Stimulated activated CD4-positive, alpha-beta T cell treated with anti-CD3 and anti-CD28 coated beads, TNF-alpha, amount 100 ng/mL, for 4 hours (primary cell): ENCODE measurements at places on chromosomes 3 and 15.

- DNase-seq, result no peak
These were observed 294.8 kb downstream of the PLCL2 start for GRCh38 chr3:17179381-17180205.

DNA sequence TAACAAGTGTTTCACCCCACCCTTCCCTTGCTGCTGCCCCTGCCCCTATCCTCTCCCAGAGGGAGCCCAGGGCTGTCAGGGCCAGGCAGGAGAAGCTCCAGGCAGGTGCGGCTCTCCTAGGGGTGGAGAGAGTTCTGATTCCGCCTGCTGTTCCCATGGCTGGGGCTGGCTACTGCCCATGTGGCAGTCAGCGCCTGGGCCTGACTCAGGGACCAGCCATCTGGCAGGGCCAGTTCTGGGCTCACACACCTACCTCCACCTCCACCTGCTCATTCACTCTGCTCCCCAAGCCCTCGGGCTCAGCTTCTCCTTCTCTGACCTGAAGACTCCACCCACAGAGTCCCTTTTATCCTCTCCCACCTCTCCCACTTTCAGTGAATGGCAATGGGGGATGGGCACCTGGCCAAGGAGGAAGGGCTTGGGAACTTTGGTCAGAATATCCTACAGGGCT is 23.4 kb downstream of the AMOTL2 start:
- no peak for DNase-seq

DNA sequence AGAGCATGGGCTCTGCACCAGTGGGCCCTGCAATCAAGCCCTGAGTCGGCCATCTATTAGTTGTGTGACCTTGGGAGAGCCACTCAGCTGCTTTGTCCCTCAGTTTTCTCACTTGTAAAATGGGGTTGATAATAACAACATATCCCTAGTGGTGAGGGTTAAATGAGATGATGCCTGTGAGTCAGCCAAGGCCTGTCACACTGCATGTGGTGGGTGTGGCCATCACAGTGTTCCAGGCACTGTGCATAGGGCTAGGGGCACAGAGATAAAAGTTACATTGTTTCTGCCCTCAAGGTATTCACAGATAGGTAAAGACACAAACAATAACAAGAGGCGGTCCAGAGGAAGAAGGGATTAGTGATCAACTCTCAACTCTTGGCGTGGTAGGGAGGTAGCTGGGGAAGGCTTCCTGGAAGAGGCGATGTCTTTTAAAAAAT is 19.5 kb downstream of the SMAD6 start:
- no peak for DNase-seq

GRCh38 chr3:52851348-52851747 is 16.5 kb upstream of the MUSTN1 start:
- no peak for DNase-seq

- no peak for DNase-seq
These were observed 631 bp upstream of the PRICKLE2 start for GRCh38 chr3:64225695-64226499.

DNA sequence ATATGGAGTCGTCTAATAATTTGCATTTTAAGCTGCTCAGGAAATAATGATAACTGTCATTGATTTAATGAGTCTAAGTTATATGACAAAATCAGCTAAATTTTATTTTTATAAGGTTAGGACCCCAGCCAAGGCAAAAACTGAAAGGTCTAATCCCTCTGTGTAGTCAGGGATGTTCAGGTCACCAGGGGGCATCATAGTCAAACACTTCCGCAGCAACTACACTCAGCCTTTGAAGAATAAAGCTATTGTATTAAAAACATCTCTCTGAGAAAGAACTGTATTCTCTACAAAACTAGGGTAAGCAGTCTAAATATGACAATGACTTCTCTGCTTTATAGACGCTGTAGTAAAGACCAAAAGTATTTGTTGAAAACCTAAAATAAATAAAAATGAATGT is 15.0 kb downstream of the INTS14 start:
- DNase-seq, result no peak

- DNase-seq, result no peak
These were observed 55.1 kb upstream of the PLXNA1 start for GRCh38 chr3:126927846-126928245.

DNA sequence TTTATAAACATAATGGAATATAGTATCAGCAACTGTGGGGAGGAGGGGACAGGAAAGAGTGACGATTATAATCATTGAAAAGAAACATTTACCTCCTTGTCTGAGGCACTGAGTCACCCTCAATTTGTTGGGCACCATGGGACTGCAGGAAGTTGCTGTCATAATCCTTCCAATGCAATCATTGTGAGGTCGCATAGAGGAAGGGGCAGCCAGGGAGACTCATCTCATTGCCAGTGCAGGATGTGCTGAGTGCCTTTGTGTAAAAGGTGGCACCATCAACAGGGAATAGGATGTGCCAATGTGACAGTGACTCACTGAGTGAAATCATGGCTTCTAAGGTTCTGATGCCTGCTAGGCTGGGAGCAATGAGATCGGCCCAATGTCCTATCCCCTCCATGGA is 300.4 kb upstream of the ADAMTS9 start:
- DNase-seq, result no peak

DNA sequence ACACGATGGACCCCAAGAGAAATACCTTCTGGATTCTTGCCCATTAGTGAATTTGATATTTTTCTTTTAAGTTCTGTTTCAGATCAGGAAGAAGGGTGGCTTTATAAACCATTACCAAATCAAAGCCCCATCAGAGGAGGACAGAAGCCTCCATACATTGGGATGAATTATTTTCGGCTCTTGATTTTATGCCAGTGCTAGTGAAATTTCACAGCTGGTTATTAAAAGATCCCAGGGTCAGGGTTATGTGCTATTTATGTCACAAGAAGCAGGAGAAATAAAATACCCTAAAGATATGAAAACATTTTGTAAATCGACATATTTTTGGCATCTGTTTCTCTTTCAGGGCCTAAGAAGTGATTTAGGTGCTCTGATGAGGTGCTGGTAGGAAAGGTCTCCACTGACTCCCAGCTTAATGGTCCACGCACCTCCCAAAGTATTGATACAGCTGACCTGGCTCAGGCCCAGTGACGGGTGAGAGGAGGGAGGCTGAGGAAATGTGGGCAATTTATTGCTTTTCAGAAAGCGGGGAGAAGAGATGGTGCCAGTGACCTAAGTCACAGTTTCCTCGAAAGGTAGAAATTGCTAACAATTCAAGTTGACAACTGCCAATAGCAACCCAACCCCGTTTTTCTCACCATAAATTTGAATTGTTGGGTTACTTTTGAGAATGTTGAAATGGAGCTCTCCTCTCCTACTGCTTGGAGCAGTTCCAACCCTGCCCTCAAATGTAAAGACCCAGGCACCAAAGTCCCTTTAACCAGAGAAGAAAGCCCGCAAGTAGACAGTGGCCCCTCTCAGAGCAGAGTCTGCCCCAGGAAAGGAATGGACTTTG is 315.6 kb upstream of the NR2E3 start:
- no peak for DNase-seq

DNA sequence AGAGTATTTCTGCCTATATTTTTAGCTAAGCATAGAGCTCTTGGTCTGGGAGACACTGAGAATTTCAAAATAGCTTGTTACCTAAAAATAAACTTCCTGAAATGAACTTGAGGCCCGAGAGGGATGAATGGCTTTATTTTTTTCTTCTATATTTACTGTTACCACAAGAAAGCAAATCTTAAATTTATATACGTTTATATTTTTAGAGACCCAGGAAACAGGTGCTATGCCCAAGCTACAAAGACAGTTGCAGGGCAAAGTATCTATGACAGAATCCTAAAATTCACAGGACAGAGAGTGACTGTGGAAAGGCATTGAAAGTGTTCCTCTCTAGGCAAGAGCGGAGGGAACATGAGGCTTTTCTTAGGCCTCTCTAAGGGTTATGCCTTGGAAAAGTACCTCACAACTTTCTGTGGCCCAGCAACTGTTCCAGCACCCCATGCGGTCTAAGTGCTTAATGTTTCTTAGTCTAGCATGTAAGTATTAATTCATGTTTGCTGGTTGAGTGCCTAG is 36.5 kb downstream of the TGFBR2 start:
- no peak for DNase-seq

GRCh38 chr3:172107403-172107802 is 68.0 kb downstream of the FNDC3B start:
- peak; percentile 10 for DNase-seq

GRCh38 chr3:108334701-108335100 is 38.4 kb downstream of the HHLA2 start:
- no peak for DNase-seq

GRCh38 chr3:133899311-133899710 is 3.6 kb upstream of the RAB6B start:
- DNase-seq, result no peak

DNA sequence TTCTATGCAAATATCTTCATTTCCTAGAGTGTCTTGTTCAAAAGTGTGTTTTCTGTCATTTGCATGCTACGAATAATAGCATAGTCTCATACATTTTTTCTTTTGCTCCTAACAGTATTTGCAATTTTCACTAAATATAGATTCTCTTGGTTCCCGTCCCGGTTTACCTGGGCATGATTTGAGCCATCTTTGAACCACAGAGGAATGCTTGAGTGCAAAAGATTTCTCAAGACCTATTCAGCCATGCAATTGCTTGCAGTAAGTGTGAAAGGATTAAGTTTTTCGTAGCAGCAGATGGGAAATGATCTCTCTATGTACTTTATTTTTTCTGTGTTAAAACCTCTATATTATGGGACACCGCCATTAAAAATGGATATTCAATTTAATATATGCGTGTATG is 733.0 kb downstream of the ZPLD1 start:
- DNase-seq, result no peak

DNA sequence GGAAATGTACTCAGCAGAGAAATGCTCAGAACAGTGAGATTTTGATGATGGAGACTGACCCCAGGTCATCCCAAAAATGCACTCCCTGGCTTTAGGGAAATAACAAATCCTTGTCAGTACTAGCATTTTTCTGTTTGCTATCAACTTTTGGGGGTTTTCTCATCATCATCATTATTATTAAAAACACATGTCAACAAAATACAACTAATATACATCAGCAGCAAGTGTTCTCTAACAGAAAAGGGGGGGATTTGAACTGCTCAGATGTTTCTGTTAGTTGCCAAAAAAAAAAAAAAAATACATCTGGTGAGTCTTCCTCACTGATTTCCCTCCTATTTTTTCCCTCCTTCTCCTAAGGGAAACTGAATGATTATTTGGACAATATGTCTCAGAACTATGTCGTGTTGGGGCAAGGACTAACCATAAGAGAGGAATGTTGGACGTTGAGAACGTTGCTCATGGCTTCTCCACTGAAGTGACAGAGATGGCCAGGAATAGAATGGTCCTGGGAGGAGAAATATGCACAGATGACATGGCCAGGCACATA is 230.0 kb upstream of the MCTP2 start:
- DNase-seq, result no peak

DNA sequence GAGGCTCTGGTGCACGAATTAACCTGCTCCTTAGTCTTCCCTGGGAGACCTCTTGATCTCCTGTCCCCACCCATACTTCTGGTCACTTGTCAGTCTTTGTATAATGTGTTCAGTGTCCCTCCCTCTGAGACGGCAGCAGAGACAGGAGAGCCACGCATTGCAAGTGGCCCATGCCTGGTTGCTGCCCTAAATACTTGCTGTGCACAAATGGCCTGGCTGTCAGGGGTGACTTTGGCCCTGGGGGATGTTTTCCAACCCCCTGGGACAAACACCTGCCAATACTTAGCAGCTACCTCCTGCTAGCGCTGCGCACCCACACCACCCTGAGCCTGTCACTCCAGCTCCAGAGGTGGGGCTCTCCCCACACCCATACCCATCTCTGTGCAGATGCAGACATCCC is 17.2 kb downstream of the KLF13 start:
- DNase-seq, result no peak

DNA sequence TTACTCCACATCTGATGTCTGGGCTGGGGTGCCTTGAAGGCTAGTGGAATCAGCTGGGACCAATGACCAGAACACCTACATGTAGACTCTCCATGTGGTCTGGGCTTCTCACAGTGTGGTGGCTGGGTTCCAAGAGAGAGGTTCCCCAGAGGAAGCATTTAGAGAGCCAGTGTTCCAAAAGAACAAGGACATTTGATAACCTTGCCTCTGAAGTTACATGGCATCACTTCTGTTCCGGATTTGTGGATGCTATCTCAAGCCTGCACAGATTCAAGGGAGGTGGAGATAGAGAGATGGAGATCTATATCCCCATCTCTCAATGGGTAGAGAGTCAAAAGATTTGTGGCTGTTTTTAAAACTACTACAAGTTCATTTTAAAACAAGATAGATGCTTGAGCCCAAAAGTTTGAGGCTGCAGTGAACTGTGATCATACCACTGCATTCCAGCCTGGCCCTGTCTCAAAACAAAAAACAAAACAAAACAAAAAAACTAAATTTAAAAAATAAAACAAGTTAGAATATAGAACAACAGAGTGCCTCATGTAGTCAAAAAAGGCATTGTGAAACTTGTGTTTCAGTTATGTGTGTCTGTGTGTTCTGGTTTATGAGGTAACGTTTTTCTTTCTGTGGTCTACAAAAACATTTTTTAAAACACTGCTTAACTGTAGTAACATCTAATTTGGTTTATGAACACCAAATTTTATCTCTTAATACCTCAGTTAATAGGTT is 44.8 kb downstream of the PDE8A start:
- no peak for DNase-seq

- no peak for DNase-seq
These were observed 39.0 kb downstream of the RGMA start for GRCh38 chr15:93049914-93050578.

DNA sequence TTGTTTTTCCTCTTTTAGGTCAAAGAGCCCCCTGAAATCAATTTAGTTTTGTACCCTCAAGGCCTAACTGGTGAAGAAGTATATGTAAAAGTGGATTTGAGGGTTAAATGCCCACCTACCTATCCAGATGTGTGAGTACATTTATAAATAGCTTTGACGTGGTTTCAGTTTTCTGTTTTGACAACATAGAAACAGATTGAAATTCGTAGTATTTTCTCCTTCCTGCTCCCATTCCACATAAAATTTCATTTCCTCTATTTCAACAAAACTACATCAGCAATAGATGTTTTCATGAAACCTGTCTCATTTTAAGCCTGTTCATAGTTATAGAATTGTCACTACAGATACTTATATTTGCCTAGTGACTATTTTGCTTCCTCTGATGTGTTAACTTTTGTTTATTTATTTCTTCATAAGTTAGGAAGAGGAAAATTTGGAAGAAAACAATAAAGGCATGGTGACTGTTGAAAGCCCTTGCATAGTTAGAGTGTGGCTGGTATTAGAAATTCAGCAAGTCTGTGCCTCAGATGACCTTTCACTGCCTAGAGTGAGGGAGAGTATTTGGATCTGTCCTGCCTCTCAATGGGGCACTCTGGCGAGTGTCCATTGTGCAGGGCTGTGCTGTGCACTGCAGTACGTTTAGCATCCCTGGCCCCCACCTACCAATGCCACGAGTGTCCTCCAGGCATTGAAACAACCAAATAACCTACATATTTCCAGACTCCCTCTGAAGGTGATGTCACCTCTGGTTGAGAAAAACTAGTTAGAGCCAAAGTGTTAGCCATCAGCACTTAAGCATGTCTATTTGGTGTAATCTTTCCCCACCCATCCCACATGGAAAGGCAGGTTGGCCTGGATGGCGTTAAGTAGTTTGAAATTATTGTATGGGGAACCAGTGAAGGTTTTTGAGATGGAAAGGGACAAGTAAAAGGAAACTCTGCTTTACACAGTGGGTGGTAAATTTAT is 5.9 kb downstream of the EIF2AK4 start:
- DNase-seq, result no peak
